ENCODE measurements at places on chromosomes 3 and 15. TPM values are rescaled to one million over a fixed set of nuclear protein-coding genes. Genes with fewer than 3 reads are reported as not detected.

GRCh38 chr3:171890398-171890797, 47.2 kb downstream of the TMEM212 start:
- H3K4me1 ChIP-seq: no peaks in the 10 kb centered on the region
- DNase-seq: no peak
- H3K4me3 ChIP-seq: no peak overlapping the region
- no peaks in the 10 kb centered on the region for H3K36me3 ChIP-seq
- H3K27ac ChIP-seq: no peak overlapping the region

DNA sequence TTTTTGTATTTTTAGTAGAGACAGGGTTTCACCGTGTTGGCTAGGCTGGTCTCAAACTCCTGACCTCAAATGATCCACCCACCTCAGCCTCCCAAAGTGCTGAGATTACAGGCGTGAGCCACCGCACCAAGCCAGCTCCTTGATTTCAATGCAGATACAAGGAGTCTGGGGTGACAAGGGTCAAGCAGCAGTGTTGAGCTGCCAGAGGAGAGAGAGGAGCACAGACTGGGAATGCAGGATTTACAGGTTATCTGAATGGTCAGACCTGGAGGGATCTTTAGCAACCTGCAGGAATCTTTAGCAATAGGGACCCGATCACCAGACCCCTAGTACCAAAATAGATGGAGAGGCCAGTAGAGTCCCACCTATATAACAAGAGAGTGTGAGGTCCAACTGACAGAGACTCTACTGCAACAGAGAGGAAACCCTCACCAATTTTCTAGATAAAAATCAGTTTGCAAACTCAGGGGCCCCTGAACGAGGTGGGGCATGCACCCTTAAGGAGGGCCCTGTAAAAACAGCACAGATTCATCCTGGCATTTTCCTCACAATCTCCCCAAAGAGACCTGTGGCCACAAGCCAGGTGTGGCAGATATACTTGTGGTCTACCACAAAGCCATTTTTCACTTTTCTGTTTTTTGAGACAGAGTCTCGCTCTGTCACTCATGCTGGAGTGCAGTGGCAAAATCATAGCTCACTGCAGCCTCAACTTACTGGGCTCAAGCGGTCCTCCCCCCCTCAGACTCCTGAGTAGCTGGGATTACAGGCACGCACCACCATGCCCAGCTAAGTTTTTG, 10.7 kb upstream of the SHISA5 start:
- peak overlapping the region; percentile 43 for H3K4me3 ChIP-seq
- H3K4me1 ChIP-seq: peaks cover 65% of the 10 kb centered on the region
- peaks cover 6% of the 10 kb centered on the region for H3K27me3 ChIP-seq
- peaks cover 12% of the 10 kb centered on the region for H3K36me3 ChIP-seq
- DNase-seq: peak; percentile 77

DNA sequence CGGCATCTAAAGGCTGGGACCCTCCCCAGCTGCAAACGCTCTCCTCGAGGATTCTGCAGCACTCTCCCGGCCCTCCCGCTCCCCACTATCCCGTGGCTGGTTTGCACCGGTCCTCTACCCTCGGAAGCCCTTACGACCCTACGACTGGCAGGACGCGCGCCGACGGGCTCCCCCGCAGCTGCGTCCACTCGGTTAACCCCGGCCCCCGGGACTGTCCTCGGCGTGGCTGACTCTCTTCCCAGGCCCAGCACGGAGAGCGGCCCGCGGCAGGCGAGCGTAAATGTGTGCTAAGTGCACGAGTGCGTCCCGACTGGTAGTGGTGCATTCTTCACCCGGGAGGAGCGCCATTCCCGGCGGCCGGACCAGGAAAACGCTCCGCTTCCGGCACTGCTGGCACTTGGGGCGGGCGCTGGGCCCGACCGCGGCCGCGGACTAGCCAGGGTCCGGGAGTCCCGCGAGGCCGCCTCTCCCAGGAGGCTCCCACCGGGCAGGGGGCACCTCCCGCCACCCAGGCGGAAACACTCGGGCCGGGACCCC, 508 bp downstream of the GORASP1 start:
- peaks cover 44% of the 10 kb centered on the region for H3K4me1 ChIP-seq
- H3K27ac ChIP-seq: peak overlapping the region; percentile 28
- DNase-seq: no peak
- peaks cover 27% of the 10 kb centered on the region for H3K27me3 ChIP-seq
- H3K36me3 ChIP-seq: no peaks in the 10 kb centered on the region
- peak overlapping the region; percentile 75 for H3K4me3 ChIP-seq

DNA sequence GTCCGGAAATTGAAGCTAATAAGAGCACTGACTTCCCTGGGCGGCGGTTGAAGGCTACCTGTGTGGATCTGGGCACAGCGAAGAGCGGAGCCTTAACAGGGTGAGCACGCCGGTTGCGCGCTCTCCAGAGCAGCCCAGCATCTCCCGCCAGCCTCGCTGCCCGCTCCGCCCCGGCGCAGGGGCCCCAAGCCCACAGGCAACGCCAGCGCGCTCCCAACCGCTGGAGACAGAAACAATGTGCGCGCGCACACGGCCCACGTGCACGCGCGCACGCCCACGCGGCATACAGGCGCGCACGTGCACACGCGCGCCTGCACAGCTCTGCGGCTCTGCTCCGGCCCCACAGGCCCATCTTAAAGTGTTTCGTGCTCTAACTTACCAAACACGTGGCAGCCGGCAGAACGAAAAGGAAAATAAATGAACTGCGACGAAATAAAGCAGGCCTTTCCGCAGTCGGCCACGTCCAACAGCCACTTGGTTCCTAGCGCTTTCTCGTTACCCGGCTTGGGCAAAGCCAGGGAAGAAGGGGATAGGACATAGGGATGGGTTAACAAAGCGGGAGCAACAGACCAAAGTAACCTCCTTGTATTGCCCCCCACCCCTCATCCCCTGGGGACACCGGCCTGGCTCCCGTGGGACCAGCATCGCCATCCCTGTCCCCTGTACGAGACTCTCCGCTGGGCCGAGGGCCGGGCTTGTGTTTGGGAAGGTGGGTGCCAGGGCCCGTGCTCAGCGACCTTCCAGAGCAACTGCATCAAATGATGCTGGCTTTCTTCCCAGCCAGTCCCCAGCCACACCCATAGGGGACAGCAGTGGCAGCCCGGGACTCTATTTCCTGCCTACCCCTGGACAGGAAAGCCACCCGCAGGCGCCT, 203.7 kb downstream of the ABHD5 start:
- DNase-seq: peak; percentile 35
- no peaks in the 10 kb centered on the region for H3K36me3 ChIP-seq
- no peak overlapping the region for H3K27ac ChIP-seq
- peak overlapping the region; percentile 75 for H3K4me3 ChIP-seq
- H3K4me1 ChIP-seq: peaks cover 10% of the 10 kb centered on the region

EPHA3 gene
- total RNA-seq: 0.08 TPM
